ENCODE measurements at places on chromosomes 3 and 15.

GRCh38 chr3:133874761-133875438 lies 20.8 kb downstream of the RAB6B start:
- DNase-seq: no peak

DNA sequence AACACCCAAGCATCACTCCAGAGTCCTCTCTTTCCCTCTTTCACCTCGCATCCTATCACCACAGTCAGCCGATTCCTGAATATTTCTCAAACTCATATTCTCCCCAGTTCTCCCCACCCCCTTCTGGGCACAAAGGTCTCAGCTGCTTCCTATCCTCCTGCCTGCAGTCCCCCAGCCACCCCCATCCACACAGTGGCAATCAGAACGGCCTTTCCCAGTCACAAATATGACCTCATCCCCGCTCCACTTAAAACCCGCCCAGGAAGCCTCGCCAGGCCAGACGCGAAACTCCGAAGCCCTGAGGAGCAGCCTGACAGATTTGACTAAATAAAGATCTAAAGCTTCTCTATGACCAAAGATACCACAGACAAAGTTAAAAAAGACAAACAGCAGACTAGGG lies 49.9 kb upstream of the LINGO1 start:
- no peak for DNase-seq

DNA sequence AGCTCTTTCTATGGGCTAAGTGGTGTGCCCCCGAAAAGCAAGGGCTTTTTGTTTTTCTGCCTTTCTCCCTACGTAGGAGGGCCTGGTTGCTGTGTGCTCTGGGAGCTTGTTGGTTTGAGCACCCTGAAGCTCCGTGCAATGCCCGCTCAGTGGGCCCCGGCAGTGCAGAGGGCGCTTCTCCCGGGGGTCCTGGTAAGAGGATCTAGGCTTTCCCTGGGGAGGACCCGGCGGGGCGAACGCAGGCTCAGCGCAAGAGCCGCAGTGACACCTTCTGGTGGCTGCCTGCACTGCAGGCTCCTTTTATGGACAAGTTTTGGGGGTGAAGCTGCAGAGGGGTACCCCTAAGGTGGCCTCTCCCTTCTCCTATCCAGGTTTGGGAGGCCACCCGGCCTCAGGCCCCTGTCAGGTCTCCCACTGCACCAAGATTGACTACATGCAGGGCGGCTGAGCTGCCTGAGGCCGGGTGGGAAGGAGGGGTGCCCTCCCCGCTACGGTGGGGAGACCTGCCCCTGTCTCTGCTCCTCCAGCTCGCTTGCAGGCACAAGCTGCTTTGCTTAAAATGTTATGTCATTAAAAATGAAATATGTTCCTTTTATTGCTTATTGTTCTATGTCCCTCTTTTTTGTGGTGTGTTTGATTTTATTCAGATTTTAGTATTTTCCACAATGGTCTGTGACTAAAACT lies 387.9 kb downstream of the GABRG3 start:
- DNase-seq: no peak

DNA sequence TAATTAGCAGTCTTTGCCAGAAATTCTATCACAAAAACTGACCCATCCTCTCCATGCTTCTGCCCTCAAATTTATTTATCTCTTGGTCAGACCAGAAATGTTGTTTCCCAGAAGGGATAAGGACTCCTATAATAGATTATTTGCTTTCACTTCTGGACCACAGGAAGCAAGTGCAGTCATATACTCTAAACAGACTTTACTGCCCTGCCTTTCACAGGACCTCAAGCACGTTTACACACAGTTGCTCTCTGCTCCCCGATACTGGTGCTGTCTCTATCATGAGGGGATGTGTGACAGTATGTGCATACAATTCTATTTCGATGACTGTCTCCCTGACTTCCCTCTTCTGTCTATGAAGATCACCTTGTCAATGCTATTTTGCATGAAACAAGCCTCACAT lies 205.5 kb upstream of the TGFBR2 start:
- DNase-seq: no peak

- no peak for DNase-seq
Measured at GRCh38 chr3:99439892-99440291, 198.5 kb upstream of the COL8A1 start.

GRCh38 chr3:149662240-149662887 lies 4.5 kb upstream of the WWTR1 start:
- no peak for DNase-seq

DNA sequence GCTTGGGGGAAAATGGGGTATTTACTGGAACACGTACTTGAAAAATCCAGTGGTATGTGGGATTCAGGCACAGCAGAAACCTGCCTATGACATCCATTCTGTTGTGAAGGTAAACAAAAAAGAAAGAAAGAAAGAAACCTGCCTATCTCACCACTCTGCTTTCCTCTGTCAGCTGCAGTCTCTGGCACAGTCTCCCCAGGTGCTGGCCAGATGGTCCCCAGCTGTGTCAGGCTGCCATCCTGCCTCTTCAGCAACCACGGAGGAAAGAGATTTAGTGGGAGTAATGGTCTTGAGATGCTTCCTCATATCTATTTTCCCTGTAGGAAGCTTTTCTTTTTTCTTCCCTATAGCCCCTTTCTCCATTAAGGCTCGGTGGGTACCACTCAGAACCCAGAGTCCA lies 2.5 kb upstream of the PXYLP1 start:
- no peak for DNase-seq

DNA sequence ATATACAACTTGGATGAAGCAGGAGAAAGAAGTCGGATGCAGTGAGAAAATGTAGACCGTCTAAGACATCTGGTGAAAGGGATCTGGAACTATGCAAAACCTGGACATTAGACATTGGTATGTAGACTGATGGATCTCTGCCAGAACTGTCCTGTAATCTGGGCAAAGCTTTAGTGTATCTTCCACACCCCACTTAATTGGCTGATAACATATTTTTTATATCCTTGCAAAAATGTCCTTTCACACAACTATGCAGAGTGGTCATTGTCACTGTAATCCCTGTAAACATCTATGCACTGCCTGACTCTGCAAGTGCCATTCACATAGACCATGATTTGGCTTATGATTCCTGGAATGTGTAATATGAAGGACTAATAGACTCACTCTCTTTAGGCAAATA lies 163.1 kb downstream of the TUSC7 start:
- DNase-seq: no peak

- DNase-seq: no peak
Measured at GRCh38 chr15:100914876-100915275, 4.3 kb upstream of the LRRK1 start.

DNA sequence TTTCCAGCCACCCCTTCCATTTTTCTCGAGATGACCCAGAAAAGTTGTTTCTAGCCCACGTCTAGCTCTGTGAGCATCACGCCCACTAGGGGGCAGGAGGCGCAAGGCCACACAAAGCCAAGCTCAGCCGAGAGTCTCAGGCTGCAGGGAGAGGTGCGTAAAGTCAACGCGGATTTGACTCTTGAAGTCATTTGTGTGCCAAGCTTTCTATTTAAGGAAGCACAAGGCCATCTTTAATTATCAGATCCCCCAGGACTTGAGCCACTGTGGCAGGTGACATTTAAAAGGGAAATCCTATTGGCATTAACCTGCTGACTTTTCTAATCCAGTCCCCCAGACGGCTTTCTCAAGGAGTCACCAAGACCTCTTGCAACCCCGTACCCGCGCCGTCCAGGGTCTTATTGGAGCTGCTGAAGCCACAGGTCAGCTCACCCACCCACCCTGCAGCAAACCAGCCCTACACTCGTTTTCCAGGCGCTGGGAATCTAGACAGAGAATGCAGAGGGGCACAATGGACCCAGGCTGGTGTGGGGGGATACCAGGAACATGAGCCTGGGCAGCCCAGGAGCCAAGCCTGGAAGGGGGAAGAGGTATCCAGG lies 62.1 kb downstream of the CAPN7 start:
- peak; percentile 64 for DNase-seq

DNA sequence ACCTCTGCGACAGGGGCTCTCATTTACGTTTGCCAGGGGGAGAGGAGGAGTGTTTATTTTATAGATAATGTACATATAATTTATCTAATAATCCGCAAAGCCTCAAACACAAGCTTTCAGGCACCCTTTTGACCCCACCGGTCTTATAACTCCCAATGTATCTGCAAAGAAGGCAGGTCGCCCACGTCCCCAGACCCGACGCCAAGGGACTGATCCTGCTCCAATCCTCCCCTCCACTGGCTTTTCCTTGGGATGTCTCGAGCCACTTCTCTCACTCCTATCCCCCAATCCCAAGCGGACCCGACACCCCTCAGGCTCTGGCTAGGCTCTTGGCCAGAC lies 452 bp downstream of the DCP1A start:
- no peak for DNase-seq

All from stimulated activated CD4-positive, alpha-beta T cell treated with anti-CD3 and anti-CD28 coated beads, Interleukin-12 subunit alpha, Interleukin-12 subunit beta, amount 100 ng/mL, for 24 hours (primary cell).